IMR-90 (cell line): ENCODE measurements at places on chromosomes 11 and 22.
A peak's percentile ranks its signal among the peaks of the same experiment; 100 is the strongest.

- DNase-seq = no peak
These were observed 149.2 kb downstream of the MIAT start for GRCh38 chr22:26806445-26807175.

DNA sequence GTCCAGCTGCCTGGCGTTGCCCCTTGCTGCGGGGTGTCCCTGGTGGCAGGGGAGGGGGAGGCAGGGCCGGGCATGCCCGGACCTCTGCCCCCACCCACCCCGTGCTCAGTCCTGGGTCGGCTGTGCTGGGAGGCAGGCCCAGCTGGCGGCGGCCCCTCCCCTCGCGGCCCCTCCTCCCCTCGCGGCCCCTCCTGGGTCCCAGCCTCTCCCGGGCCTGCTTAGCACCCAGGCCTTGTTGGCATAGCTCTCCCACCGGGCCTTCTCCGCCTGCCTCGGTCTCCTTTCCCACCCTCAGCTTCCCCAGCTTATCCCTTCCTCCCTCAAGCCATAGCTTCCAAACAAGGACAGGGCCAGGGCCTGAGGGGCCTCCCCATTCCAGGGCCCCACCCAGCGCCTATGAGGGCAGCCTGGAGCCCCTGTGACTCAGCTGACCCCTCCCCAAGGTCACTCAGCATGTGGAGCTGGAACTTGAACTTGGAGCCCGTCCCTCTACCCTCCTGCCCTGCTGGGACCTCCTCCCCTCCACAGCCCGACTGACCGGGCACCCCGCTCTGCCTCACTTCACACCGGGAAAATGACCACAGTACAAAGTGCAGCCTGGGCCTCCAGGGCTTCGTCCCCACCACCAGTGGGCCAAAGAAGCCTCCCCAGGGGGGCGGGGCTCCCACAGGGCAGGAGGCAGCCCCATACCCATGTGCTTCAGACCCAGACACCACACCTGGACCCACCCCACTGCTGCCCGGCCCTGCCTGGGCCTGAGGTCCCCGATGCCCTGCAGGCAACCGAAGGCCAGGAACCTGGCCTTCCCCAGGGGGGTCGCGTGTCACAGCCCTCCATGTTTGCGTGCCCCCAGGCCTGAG, 1.2 kb downstream of the EPS8L2 start:
- no peak for DNase-seq

- no peak for DNase-seq
These were observed 42.3 kb downstream of the OSBPL5 start for GRCh38 chr11:3122775-3123201.

- DNase-seq = peak; percentile 96
These were observed 13.8 kb downstream of the TOM1 start for GRCh38 chr22:35313311-35314121.

DNA sequence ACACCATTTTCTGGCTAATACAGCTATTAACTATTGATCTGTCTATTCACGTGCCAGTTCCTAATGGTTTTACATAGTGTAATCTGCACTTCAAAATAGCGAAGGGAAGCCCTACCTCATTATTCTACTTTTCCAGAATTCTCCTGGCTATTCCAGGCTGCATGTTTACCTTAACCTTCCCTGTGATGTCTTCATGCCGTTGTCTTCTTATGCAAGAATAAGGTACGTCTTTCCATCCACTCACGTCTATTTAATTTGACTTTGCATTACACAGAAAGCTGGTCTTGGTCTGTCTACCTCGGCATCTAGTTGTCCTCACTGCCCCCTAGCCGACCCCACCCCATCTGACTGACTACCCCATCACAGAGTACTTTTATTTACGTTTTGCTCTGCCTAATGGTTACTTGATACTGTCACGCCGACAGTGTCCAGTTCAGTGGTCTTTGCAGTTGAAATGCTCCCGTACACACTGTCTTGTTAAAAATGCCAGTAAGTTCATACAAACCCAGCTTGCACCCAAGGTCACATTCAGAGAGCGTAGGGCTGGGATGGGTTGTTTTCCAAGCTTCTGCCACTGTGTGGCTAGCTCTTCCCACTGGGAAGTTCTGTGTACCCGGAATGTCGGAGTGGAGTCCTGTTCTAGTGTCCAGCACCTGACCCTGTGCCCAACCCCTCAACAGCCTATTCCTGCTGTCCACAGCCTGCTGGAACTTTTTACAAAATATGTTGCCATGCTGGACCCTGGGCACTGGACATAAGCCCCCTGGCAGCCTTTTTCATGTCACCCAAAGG, 15.0 kb downstream of the NEAT1 start:
- DNase-seq = peak; percentile 41

GRCh38 chr11:101574886-101575285, 8.9 kb downstream of the TRPC6 start:
- no peak for DNase-seq

- DNase-seq = no peak
These were observed 12.3 kb upstream of the ARAP1 start for GRCh38 chr11:72764503-72764902.

- peak; percentile 33 for DNase-seq
These were observed 54.0 kb downstream of the SLC36A4 start for GRCh38 chr11:93143800-93144199.

DNA sequence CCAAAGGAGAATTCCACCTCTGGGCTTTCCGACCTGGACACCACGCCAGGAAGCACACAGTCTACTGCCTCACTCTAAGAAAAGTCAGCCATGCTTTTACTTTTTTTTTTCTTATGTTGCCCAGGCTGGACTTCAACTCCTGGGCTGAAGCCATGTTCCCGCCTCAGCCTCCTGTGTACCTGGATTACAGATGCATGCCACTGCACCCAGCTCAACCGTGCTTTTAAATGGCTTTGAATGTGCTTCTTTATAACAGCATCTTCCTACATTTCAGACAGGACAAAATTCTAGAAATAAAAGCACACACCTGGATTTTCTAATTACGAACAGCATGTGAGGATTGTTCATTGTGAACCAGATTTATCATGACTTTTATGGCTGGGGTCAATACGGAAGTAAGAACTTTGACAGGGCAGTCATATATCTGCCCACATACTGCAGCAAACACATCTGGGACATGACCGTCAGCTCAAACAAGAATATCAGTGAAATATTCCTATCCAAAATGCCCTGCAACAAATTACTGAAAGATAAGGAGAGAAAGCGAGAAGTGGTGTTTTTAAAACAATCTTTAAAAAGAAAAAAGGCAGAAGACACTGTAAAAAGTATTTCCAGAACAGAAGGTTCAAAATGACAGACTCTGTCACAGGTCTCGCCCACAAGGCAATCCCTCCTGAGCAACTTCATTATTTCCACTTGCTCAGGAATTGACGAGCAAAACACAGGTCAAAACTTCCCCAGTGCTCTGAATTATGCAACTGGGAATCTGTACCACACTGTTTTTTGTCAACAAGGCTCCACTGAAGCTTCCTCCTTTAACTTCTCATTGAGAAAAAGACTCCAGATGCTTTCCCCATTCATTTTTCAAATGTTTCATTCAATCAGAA, 42.1 kb downstream of the PACSIN2 start:
- no peak for DNase-seq
